Heart right ventricle (tissue), 16 donors: ENCODE measurements at places on chromosomes 3 and 15. TPM values are rescaled to one million over a fixed set of nuclear protein-coding genes. Genes with fewer than 3 reads are reported as not detected.

- no peak for DNase-seq
Measured at GRCh38 chr3:52175416-52176179, 21.4 kb upstream of the POC1A start.

DNA sequence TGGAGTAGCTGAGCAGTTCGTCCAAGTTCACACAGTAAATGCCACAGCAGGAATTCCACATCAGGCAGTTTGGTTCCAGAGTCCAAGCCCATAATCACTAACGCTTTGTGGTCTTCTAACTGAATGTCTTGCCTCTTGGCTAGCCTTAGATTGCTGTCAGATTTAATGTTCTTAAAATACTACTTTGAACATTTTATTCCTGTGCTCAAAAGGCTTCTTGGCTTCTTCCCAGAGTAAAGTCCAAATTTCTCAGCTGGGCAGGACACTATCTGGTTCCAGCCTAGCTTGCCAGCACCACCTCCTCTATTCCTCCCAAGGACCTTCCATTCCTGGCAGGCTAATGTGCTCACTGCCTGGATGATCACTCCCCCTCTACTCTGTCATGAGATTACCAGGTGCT lies 256.9 kb downstream of the SQOR start:
- no peak for DNase-seq

DNA sequence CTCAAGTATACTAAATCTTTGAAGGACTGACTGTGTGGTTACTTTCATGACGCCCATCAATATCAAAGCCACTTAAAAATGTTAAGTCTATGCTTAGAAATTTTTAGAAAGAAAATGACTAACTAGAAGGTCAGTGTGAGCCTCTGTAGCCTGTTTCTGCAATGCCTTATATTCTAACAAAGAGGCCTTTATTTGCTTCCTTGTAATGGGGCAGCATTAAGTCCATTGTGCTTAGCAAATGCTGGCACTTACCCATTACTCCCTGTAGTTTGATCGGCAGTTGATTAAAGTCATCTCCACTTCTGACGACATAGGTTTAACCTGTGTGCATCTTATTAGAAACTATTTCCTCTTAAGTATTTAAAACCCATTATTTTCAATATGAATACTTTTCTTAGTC lies 91.6 kb upstream of the FAM98B start:
- no peak for DNase-seq

DNA sequence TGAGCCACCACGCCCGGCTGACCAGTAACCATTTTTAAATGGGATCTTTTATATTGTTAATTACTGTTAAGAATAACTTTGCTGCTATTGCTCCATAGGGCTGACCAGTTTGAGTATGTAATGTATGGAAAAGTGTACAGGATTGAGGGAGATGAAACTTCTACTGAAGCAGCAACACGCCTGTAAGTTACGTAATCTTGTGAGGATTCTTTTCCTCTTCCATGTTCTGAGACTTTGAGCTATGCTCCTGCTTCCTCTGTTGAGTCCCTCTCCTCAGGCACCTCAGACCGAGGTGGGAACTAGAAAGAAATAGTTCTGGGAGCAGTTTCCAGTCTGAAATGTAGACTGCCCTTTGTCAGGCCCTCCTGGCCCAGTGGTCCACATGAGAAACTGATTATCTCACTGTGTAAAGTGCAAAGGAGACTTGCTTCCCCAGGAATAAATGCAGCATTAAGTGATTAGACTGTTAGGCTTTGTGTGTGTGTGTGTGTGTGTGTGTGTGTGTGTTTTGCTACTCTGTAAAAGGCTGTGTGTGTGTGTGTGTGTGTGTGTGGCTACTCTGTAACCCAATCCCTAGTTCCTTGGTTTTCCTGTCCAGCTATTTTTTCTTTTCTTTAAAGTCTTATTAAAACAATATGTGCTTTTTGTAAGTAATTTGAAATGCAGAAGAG lies 5.2 kb downstream of the POLR2H start:
- DNase-seq, result no peak

- DNase-seq, result no peak
Measured at GRCh38 chr3:85790445-85791030, 831.7 kb downstream of the CADM2 start.

GRCh38 chr15:51382787-51383186 lies 41.3 kb downstream of the GLDN start:
- no peak for DNase-seq

- no peak for DNase-seq
Measured at GRCh38 chr3:37853691-37854413, 7.8 kb upstream of the CTDSPL start.

Gene TRAIP
- 1.7 TPM for total RNA-seq

Gene TRPM1
- total RNA-seq, result not detected
